Chondrocyte (in vitro differentiated cells): ENCODE measurements at places on chromosomes 11 and 22. TPM values are rescaled to one million over a fixed set of nuclear protein-coding genes. Genes with fewer than 3 reads are reported as not detected.
A peak's percentile ranks its signal among the peaks of the same experiment; 100 is the strongest.

DNA sequence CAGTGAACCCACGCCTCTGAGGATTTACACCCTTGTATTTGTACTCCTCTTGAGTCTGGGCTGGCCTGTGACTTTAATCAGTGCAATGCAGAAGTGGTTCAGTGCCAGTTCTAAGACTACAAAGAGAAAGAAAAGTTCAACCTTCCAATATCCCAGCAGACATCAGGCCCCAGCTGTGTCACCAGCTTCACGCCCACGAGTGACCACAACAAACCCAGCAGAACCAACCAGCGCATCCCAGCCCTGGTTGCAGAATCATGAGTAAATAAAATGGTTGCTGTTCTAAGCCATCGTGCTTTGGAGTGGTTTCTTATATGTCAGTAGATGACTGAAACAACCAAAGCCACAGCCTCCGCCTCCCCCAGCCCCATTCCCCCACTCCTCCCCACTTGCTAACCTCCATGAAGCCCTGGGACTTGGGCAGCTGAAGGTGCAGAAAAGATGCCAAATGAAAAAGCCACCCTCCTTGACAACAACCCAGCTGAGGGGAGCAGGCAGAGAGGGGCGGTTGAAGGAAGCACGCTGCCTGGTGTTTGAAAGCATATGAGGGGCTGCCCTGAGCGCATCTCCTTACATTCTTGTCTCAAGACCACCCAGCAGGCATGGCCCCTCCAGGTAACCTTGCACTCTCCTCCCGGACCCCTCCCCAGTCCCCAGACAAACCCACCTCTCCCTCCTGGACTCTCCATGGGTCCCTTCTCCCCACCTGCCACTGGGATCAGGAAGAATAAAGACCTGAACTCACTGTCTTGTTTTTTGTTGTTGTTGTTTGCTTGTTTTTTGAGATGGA is 20.9 kb downstream of the TSKU start:
- H3K27me3 ChIP-seq = no peaks in the 10 kb centered on the region
- H3K4me1 ChIP-seq = peaks cover 57% of the 10 kb centered on the region
- H3K36me3 ChIP-seq = no peaks in the 10 kb centered on the region
- DNase-seq = no peak
- no peak overlapping the region for H3K27ac ChIP-seq

- peak within 1 kb of the TSS; percentile 99 for H3K27ac ChIP-seq
- H3K27me3 ChIP-seq = no peaks in the 10 kb centered on the region
- peak within 1 kb of the TSS; percentile 93 for H3K4me3 ChIP-seq
- peaks cover 31% of the 10 kb centered on the region for H3K4me1 ChIP-seq
- peak; percentile 99 for DNase-seq
- peaks cover 17% of the 10 kb centered on the region for H3K36me3 ChIP-seq
Observed at GRCh38 chr11:119057000-119057769, at the start of gene HYOU1. HYOU1 (minus strand) TSS chr11:119057205; CDS start chr11:119056160, 1,045 bp downstream.

- H3K4me1 ChIP-seq = no peaks in the 10 kb centered on the region
- peaks cover 50% of the 10 kb centered on the region for H3K27me3 ChIP-seq
- no peak overlapping the region for H3K27ac ChIP-seq
- DNase-seq = no peak
- H3K4me3 ChIP-seq = no peak overlapping the region
Observed at GRCh38 chr11:32184041-32184722, 93.3 kb downstream of the RCN1 start.

GRCh38 chr11:69394234-69394868 is 87.1 kb upstream of the LINC01488 start:
- no peaks in the 10 kb centered on the region for H3K27me3 ChIP-seq
- no peak overlapping the region for H3K27ac ChIP-seq
- H3K4me1 ChIP-seq = peaks cover 10% of the 10 kb centered on the region
- no peaks in the 10 kb centered on the region for H3K36me3 ChIP-seq

BIK gene
- not detected in 3 replicates for total RNA-seq

HEPN1 gene
- total RNA-seq = not detected in 3 replicates

OOSP4A gene
- total RNA-seq = not detected in 3 replicates
